ENCODE measurements at places on chromosomes 3 and 15. TPM values are rescaled to one million over a fixed set of nuclear protein-coding genes. Genes with fewer than 3 reads are reported as not detected.

CCR9 gene
- polyA plus RNA-seq, result 0.22 TPM

DNA sequence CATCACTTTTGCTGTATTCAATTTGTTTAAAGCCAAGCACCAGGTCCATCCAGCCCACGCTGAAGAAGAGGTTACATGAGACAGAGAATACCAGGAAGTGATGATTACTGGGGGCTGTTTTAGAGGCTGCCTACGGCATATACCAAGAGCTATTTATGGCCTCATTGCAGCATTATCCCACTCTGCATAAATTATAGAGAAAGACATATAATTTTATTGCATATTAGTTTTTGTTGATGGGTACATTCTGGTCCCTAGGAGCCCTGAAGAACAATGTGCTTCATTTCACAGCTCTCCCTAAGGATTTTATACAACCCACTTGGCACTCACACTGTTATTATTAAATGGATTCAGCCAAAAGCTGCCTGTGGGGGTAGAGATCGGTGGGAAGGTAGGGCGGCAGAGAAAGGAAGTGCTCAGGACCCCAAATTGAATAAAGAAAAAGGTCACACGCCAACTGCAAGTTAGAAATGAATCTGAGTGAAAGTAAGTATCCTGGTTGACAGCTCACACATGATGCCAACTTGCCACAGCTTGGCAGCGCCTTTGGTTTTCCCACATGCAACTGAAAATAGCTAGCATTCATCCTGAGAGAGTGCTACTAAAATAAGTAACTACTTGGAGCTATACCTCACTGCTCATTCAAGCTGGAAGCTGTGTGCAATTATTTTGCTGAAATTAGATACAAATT lies 73.7 kb downstream of the CCNL1 start:
- no peak overlapping the region for H3K4me3 ChIP-seq
- DNase-seq, result no peak
- H3K4me1 ChIP-seq, result peaks cover 82% of the 10 kb centered on the region

DNA sequence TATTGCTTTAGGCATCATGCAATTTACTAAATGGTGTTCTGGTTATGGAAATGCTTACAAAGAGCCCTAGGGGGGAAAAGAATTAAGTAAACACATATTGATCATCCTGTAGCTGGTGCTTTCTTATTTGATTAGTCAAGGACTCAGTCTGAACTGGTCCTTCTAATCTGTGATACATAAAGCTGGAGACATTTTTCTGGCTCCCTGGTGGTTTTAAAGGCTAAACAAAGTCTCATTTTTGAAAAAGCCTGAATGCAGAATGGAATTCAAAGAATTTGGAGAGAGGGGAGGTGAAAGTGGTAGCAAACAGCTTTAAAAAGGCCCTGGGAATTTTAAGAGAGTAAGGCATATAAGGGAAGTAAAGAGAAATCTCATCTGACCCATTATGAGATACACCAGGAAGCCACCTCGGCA lies 149.7 kb downstream of the RBMS3 start:
- no peak overlapping the region for H3K4me3 ChIP-seq
- H3K36me3 ChIP-seq, result no peaks in the 10 kb centered on the region
- no peak overlapping the region for H3K27ac ChIP-seq
- peaks cover 6% of the 10 kb centered on the region for H3K4me1 ChIP-seq

GADL1 gene
- 15.6 TPM for polyA plus RNA-seq

DNA sequence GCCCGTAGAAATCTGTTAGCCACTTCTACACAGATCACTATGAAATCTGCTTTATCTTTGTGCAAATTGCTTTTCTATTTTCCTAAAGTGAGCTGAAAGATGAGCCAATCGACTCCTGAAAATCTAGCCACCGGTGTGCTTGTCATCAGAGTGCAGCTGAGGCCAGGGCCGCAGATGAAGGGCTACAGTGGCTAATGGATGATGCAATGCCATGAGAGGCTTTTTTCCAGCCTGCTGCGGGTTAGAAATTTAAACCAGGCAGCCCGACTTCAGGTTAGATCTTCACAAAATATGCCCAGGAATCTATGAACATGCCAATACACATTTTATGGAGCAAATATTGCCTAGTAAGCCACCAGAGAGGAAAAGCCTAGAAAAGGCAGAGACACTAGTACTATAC lies 948.2 kb upstream of the CFAP20DC start:
- H3K27me3 ChIP-seq, result no peaks in the 10 kb centered on the region
- H3K4me3 ChIP-seq, result no peak overlapping the region
- no peak overlapping the region for H3K27ac ChIP-seq
- H3K4me1 ChIP-seq, result no peaks in the 10 kb centered on the region

All from cardiac muscle cell (in vitro differentiated cells and primary cell).